Right ventricle myocardium inferior (tissue), 1 donor: ENCODE measurements at places on chromosomes 1 and 21. TPM values are rescaled to one million over a fixed set of nuclear protein-coding genes. Genes with fewer than 3 reads are reported as not detected.

GRCh38 chr1:25520446-25521061, 22.9 kb upstream of the LDLRAP1 start:
- peak; percentile 77 for DNase-seq

NFASC gene
- total RNA-seq = 10.5 TPM

MATN1 gene
- total RNA-seq = not detected

DNA sequence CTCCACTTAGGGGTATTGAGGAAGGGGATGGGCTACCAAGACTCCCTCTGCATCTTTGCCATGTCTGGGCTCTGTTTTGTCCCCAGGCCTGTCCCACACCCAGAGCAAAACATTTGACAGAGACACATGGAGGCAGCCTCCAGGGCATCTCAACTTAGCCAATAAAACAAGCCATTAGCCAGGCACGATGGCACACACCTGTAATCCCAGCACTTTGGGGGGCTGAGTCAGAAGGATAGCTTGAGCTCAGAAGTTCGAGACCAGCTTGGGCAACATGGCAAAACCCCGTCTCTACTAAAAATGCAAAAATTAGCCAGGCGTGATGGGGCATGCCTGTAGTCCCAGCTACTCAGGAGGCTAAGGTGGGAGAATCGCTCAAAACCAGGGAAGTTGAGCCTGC, 120.3 kb upstream of the IPO9 start:
- DNase-seq = no peak

DNA sequence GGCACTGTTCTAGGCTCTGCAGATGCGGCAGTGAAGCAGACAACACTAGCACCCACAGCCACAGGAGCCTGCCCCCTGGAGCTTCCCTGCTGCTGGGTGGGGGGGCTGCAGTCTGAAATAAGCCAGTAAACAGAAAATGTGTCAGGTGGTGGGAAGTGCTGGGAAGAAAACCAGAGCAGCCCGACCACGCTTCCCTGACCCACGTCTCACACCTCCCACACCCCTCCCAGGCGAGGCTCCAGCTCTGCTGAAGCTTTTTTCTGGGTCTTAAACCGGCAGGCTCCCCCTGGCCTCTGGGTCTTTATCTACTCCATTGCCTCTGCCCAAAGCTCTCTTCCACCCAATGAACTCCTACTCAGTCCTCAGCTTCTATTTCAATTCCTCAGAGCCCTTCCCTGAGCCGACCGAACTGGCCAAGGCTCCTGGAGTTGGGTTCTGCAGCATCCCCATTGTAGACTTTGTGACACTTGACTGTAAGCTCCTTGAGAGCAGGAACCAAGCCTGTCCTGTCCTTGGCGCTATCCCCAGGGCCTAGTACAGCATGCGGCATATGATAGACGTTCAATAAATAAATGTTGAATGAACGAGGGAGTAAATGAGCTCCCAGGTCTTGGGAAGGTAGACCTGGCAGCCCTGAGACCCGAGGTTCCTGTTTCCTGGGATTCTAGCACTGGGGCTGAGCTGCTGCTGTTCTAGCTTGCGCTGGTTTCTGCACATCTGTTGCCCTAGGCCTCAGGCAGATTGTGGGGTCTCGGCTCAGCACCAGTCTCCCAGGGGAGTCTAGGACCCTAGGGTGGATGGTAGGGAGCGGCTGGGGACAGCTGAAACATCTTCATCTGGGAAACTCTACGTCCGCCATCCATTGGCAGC, 18.4 kb downstream of the MIIP start:
- no peak for DNase-seq

DNA sequence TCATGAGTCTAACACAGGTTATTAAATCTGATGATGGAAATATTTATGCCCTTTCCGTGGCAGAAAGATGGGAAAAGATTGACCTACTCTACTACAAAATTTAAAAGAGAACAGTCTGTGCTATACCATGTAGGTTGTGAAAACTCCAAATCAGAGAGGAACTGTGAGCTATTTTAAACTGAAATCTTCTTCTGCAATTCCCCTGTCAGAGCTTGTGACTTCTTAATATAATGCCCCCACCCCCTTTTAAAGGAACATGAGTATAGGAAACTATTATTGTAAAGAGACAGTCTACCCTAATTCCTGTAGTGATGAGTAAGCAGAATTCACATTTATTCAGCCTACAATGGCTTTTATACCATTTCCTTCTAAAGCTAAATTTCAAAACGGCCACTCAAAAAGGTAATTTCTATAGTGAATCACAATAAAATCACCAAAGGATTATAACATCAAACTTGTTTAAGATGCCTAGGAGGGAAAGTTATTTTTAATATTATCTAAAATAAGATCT, 11.7 kb downstream of the DSCAM start:
- DNase-seq = no peak

- no peak for DNase-seq
These were observed 69.0 kb downstream of the ATP1B1 start for GRCh38 chr1:169175461-169175860.

DNA sequence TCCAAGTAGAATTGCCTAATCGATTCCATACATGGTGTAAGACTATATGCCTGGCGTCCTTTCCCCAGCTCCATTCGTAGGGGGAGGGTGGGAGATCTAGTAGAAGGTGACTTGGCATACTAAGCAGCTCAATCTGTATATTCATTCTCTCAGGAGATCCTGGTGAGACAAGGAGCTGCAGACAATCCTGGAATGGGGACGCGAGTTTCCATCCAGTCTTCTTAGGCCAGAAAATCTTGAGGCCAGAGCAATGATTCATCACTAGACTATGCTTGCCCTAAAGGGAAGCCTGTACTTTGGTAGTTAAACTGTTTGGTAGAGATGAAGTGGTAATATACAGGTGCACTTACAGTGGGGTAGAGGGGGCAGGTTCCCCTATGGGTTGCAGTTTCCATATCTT, 468.7 kb downstream of the ADGRL2 start:
- no peak for DNase-seq

- DNase-seq = no peak
These were observed 39.1 kb downstream of the IFI44 start for GRCh38 chr1:78688697-78689096.

- no peak for DNase-seq
These were observed 330.4 kb upstream of the ESRRG start for GRCh38 chr1:217053676-217054075.

GRCh38 chr21:22355949-22356348, 1357.7 kb downstream of the NCAM2 start:
- DNase-seq = no peak

GRCh38 chr1:43639976-43640794, 9.8 kb upstream of the KDM4A start:
- no peak for DNase-seq

DNA sequence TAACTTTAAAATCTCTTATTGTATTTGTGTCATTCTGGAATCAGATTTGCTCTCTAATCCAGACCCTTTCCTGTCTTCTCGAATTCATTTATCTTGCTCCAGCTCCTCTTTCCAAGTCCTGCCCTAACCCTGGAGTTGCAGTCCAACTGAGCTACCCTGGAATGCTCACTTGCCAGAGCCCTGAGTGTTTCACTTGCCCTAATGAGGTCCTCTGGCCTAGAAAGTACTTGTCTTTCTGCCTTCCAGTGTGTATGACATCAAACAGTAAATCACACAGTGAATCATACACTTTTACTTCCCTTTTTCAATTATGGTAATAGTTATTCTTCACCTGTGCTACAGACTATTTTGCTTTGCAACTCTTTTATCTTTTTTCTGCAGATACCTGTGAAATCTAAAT, 96.9 kb downstream of the NEK7 start:
- no peak for DNase-seq

EPHA10 gene
- 0.32 TPM for total RNA-seq

ALG14 gene
- 2.0 TPM for total RNA-seq

DNA sequence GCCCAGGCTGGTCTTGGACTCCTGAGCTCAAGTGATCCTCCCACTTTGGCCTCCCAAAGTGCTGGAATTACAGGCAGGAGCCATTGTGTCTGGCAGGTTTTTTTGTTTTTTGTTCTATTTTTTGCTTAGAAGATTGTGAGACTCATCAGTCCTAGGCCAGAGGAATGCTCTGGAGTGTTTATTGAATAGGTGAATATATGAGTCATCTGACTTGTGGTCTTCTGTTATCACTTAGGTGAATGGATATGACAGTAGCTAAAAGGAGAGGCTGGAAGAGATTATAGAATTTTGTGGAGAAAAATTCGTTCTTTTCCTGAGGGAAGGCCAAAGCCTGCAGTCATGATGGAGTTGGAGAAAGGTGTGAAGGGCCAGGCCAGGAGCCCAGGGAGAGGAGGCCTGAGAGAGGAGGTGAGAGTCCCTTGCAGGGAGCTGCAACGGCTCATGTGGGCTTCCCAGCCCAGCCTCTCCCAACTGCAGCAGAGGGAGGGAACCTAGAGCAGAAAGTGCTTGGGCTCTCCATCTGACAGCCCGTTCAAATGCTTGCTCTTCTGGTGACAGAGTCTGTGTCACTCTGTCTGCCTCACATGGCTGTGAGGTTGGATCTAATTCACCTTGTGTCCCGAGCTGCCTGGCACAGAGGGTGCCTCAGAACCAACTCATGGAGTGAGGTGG, 31.6 kb upstream of the ACOT11 start:
- no peak for DNase-seq

DNA sequence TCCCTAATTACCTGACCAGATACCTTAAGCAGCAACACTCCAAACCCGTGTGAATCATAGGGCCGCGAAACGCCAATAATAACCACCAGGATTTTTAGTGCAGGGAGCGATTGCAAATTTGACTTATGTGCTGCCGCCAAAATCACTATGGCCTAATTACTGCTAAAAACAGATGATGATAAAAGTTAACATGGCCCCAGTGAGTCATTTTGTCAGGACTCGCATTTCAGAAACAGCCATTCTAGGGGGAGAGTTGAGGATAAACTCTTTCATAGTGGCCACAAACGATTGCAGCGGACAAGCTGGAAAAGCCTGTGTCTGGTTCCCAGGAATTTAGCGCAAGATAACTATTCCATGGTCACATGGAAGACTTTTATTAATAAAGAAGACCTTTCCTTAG, 103.4 kb downstream of the HLX start:
- DNase-seq = no peak
